ENCODE measurements at places on chromosomes 12 and 14.

DNA sequence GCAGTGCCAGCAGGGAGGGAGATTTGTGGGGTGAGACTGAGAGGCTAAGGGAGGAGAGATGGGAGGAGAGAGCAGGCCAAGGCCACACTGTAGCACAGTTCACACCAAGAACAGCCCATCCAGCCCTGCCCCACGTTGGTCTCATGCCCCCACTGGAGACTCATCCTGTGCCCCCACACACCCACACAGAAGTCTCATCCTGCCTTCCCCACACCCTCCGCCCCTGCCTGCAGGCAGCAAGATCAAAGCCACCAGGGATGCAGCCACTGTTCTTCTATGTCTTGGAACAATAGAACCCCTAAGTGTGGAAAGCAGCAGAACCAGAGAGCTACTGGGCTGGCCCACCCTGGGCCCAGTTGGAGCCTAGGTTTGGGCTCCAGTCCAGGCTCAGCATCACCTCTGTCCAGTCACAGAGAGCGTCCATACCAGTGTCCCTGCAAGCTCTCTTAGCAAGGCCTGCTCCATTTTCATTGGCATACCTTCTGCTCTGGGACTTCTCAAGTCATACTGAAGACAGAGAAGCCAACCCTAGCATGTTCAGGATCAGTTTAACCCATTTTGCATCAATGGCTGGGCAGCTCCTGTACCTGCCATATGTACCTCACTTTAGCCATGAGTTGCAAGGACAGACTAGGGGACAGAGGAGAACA is 31.7 kb upstream of the HDAC7 start:
- DNase-seq = no peak

DNA sequence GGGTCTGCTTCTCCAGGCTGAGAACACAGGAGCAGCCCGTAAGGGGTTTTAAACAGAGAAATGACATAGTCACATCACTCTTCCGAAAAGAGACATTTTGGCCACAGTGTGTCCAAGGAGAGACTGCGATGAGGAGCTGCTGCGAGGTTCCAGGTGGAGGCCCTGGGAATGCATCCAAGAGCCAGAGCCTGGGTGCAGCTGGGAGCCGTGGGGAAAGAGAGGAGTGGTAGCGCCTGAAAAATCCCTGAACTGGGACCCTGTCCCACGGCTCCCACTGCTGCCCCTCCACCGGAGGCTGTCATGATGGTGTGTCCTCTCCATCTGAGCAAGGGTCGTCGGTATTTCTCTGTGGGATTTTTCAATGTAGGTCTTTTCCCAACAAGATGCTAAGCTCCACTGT is 146.9 kb downstream of the BCL11B start:
- DNase-seq = no peak

DNA sequence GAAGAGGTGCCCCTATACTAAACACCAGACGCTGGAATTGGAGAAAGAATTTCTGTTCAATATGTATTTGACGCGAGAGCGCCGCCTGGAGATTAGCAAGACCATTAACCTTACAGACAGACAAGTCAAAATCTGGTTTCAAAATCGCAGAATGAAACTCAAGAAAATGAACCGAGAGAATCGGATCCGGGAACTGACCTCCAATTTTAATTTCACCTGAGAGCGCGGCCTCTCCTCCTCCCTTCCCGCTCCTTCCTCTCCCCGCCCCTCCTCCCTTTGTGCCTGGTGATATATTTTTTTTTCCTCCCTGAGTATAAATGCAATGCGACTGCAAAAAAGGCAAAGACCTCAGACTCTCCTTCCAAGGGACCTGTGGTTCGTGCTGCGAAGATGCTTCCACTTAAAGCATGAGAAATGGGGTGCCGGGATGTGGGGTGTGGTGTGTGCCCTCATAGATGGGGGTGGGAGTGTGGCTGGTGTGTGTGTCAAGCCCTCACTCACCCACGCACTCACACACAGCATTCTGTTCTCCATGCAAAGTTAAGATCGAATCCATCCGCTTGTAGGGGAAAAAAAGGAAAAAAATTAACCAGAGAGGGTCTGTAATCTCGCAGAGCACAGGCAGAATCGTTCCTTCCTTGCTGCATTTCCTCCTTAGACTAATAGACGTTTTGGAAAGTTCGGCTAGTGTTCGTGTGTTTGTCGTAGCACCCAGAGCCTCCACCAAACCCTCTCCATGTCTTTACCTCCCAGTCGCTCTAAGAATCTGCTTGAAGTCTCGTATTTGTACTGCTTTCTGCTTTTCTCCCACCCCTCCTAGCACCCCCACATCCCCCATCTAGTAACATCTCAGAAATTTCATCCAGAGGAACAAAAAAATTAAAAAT is 4.5 kb downstream of the HOXC10 start:
- peak; percentile 58 for DNase-seq

DNA sequence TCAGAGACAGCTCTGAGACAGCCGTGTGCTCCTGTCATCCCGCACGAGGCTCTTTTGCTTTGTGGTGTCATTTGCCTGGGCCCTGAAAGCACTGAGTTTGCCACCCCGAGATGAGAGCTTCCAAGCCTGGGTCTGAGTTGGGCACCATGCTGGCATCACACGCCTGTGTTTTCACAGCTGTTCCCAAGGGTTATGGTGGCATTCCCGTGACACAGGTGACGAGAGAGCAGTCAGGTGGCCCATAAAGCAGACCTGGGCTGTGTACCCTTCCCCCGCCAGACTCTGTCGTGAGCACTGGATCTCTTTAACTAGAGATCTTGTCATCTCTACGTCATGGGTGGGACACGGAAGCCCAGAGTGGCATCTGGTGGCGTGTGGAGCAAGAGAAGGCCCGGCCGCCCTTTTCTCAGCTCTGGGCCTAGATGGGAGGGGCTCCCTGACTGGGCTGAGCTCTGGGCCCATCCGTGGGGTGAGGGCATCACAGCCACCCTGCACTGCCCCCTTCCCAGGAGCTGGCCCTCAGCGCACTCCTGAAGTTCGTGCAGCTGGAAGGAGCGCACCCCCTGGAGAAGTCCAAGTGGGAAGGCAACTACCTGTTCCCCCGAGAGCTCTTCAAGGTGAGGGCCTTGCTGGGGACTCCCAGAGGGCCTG is 2.6 kb downstream of the NOC4L start:
- no peak for DNase-seq
